Upper lobe of left lung (tissue), 6 donors: ENCODE measurements at places on chromosomes 11 and 22.

DNA sequence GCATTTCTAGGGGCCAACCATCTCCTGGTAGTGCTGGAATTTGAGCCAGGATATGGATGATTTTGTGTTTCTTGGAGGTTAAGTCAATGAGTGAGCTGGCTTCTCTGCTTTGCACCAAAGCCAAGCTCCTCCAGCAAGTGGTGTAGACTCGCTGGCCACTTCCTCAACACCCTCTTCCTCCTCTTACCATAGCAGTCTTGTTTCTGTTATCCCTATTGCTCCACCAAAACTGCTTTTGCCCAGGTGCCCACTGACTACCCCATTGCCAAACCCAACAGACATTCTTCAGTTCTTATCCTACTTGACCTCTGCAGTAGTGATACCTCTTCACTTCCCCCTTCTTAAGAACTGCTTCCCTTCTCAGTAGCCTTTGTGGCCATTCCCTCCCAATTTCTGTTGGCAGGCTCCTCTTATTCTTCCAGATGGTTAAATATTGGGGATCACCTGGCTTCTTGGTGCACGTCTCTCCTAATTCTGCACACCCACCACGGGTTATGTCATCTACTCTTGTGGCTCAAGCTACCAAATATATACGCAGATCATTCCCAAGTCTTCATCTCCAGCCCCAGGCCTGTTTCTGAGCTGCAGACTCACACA lies 7.0 kb upstream of the PRG2 start:
- DNase-seq, result no peak

DNA sequence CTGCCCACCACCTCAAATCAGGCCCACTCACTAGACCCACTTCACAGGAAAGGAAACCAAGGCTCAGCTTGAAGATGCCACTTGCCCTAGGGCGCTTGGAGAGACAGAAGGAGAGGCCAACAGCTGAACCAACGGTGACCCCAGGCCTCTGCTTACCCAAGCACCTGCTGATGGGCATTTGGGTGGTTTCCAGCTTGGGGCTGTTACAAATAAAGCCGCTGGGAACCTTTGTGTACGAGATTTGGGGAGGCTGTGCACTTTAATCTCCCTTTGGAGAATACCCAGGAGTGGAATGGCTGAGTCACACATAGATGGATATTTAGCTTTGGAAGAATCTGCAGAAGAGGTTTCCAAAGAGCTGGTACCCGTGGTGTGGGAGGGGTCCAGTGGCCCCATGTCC lies 50.9 kb upstream of the LINC01488 start:
- DNase-seq, result no peak

DNA sequence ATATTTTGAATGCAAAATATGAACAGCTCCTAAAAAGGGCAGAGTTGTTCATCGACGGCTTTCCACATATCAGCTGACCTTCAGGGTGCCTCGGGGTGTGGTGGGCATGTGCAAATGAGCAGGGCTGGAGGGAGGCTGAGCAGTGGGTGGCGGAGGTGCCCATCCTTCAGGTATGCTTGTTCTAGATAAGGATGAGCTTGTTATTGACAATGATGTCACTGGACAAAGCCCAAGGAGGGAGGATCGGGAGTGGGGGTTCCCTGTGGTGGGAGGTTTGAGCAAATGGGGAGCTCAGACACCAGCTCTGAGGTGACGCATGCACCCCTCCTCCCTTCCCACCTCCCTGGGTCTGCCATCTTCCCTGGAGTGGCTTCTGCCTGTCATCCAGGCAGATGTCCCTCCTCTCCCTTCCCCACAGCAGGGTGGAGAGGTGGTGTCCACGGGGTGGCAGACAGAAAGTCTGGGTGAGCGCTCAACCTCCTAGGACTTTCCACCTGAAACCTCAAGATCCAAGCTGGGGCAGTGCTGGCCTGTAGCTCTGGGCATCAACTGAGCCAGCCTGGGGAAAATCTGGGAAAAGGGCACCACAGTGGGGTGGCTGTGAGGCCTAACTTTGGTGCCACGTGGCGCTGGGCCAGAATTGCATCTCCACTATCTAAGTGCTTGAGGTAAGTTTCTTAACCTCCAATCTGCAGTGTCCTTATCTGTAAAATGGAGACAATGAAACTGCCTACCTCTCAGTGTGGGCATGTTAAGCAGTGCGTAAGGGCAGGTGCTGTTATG lies 106.3 kb upstream of the THY1 start:
- peak; percentile 17 for DNase-seq

DNA sequence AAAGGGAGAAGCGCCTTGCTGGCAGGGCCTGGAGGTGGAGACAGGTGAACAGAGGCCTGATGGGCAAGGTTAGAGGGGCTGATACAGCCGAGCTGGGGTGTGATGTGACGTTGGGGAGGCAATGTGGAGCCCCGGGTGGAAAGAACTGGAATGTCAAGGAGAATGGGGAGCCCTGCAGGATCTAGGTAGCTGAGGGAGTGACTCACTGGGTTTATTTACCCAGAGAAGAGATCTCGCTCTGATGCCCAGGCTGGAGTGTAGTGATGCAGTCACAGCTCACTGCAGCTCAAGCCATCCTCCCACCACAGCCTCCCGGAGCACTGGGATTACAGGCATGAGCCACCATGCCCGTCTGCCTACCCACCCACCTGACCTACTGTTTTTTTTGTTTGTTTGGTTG lies 1.9 kb upstream of the CYB5R3 start:
- no peak for DNase-seq
